ENCODE measurements at places on chromosomes 4 and X. TPM values are rescaled to one million over a fixed set of nuclear protein-coding genes. Genes with fewer than 3 reads are reported as not detected.

DNA sequence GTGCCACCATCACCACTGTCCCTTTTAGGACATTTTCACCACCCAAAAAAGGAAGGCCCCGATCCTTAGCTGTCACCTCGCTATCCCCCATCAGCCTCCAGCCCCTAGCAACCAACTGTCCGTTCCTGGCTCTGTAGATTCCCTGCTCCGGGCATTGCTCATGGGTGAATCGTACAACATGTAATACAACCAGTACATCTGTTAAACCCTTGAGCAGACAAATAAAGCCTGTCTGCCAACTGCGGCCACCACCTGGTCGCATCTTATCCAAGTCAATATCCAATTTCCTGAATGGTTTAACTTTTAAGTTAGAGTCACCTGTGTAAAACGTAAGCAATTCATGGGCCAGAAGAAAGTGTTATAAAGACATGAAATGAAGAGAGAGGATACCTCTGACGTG lies 251.9 kb downstream of the AFAP1 start:
- DNase-seq: no peak

GRCh38 chr4:85681921-85682320 lies 207.0 kb downstream of the ARHGAP24 start:
- no peak for DNase-seq

The ASB11 gene
- not detected for total RNA-seq

- no peak for DNase-seq
Observed at GRCh38 chr4:27635936-27636913, 775.6 kb downstream of the STIM2 start.

DNA sequence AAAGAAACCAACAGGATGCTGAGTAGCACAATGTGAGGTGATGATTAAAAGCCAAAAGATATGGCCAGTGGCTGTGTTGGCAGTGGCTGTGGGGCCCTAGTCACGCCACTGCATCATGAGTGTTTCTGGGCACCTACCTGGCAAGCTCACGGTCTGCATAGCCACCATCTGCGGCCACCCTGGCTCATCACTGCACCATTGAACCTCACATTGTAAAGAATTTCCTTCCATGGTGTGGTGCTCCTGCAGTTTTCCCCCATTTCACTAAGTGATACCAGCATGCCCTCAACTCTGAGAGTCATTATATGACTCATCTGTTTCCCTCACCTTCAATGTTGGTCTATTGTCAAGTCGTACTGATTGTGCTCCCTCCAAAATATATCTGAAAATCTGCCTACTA lies 45.5 kb upstream of the CLNK start:
- no peak for DNase-seq
